GM13976 (cell line): ENCODE measurements at places on chromosomes 1 and 21.

DNA sequence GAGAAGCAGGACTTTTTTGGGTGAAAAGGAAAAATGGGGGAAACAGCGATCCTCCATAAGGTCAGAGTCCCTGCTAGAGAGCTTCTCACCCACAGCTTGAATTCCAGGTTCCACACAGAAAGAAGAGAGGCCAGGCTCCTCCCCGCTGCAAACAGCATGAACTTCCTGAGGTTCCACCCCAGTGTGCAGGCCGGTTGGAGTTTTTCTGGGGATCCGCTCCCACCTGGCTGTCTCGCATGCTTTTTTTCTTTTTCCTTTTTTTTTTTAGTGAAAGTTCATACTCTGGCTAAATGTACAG, 595.1 kb upstream of the ZP4 start:
- no peak for DNase-seq

GRCh38 chr1:6025269-6026094, 20.2 kb upstream of the KCNAB2 start:
- DNase-seq, result no peak

- DNase-seq, result no peak
Observed at GRCh38 chr21:41501919-41502318, 6.0 kb downstream of the TMPRSS2 start.

DNA sequence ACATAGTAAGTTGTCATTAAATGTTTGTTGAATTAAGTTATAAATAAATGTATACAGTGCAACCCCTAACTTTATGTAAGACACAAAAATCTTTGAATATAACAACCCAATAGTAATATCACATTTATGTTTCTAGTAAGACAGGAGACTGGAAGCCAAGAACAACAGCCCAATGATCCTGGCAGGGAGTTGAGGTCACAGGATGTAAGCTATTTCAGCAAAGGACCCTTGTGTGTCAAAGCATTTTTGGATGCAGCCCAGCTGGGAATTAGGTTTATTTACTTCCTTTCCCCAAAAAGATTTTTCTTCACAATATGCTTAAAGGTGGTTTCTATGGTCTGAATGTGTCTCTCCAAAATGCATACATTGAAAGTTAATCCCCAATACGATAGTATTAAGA, 34.0 kb upstream of the ABCA4 start:
- no peak for DNase-seq
